ENCODE measurements at places on chromosomes 4 and X.

DNA sequence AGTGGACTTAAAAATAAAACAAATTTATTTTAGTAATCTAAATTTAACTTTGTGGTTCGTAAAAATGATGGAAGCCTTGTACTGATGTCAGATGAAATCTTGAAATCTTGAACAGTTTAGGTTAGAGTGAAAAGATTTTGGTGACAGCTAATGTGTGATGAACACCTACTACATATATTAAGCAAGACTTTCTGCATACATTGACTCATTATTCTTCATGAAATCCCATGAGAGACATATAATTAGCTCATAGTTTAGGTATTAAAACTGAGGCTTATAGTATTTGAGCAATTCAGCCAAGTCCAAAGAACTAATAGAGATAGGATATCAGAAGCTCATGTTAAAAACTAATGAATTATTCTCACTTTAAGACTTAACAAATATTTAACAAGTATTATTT is 66.9 kb upstream of the PCDH7 start:
- DNase-seq: no peak
- no peaks in the 10 kb centered on the region for H3K36me3 ChIP-seq
- no peak overlapping the region for H3K4me3 ChIP-seq
- no peaks in the 10 kb centered on the region for H3K27me3 ChIP-seq
- no peaks in the 10 kb centered on the region for H3K4me1 ChIP-seq

DNA sequence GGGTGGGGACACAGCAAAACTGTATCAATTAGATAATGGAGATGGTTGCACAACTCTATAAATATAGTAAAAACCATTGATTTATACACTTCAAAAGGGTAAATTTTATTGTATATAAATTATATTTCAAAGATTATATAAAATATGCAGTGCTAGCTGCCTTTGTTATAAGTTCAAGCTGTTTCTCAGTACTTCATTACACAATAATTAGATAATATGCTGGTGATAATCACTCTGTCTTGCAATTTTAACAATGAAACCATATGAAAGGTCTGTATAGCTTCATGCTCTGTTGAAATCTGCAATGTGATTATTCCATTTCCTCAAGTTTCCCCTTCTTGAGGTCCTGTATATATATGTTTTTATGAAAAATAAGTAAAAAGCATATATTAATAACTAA is 73.4 kb upstream of the PLS3 start:
- DNase-seq: no peak
- no peak overlapping the region for H3K4me3 ChIP-seq
- no peak overlapping the region for H3K27ac ChIP-seq
- no peaks in the 10 kb centered on the region for H3K27me3 ChIP-seq
- no peaks in the 10 kb centered on the region for H3K36me3 ChIP-seq
- no peaks in the 10 kb centered on the region for H3K4me1 ChIP-seq

DNA sequence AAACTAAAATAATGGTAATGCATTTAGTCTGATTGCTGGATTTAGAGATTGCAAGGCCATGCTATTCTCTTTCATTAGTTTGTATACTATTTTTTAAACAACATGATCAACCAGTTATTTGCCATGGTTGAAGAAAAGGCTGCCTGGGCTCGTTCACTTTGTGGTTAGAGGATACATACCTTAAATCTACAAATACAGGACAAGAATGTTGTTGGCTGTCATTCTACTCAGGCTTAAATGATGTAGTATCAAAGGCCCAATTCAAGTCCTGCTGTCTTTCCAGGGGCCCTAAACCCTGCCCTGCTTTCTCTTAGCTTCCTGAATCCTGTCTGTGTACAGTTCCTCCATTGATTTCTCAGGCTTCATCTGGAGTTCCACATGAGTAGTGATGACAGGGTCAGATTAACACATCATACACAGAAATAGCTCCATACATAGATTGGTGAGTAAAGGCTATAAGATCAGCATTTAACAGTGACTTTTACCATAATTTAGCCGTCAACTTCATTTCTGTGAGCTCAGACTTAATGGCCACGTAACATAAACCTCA is 114.9 kb upstream of the GPRIN3 start:
- no peaks in the 10 kb centered on the region for H3K4me1 ChIP-seq
- H3K36me3 ChIP-seq: no peaks in the 10 kb centered on the region
- no peak overlapping the region for H3K27ac ChIP-seq
- no peak overlapping the region for H3K4me3 ChIP-seq

DNA sequence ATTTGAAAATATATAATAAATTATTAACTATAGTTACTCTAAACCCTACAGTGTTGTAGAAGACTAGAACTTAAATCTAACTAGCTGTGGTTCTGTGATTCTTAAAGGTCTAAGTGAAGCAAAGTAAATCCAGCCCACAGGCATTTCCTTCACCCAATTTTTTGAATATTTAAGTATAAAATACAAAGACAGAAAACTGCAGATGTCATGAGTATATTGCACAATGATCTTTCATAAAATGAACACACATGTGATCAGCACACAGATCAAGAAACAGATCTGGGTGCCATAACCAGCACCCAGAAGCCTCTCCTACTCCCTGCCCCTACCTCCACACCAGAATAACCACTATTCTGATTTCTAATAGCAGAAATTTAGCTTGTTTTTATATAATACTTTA is 82.9 kb downstream of the CAMK2D start:
- H3K4me1 ChIP-seq: peaks cover 15% of the 10 kb centered on the region
- DNase-seq: no peak
- H3K27ac ChIP-seq: no peak overlapping the region
- no peaks in the 10 kb centered on the region for H3K27me3 ChIP-seq
- no peak overlapping the region for H3K4me3 ChIP-seq

DNA sequence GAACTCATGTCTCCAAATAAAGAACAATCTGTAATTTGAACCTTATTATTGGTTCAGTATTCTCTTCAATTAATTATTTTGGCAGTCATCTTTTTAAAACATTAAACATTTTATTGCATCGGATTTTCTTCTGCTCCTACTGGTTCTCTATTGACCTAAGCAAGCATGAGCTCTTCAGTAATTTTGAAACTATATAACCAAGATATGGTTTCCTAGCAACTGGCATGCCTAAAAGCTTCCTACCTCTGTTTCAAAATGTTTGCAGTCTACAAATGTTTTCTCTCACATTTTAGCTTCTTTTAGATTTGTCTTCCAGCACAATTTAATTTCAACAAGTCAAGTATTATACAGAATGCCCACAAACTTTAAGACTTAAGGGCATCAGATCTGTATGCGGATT is 371.3 kb downstream of the GPM6A start:
- no peaks in the 10 kb centered on the region for H3K4me1 ChIP-seq
- H3K27ac ChIP-seq: no peak overlapping the region
- no peak for DNase-seq
- no peaks in the 10 kb centered on the region for H3K27me3 ChIP-seq
- no peak overlapping the region for H3K4me3 ChIP-seq

DNA sequence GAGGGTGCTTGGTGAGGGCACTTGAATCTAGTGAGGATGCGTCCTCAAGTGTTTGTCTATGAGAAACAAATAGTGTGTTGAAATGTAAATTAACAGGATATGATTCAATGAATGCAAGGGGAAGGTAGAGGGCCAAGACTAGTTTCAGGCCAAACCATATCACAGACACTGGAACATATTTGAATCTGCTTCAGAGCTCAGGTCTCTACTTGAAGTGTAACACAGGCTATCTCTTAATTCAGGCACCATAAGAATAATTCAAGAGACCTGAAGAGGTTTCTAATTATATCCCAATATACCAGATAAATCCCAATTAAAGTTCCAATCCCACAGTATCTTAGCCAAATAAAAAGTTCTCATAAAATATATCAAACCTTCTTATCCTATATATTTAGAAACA is 146.5 kb upstream of the INTU start:
- no peak for DNase-seq
- H3K4me3 ChIP-seq: no peak overlapping the region
- no peaks in the 10 kb centered on the region for H3K4me1 ChIP-seq
- no peak overlapping the region for H3K27ac ChIP-seq
- H3K27me3 ChIP-seq: no peaks in the 10 kb centered on the region
- H3K36me3 ChIP-seq: no peaks in the 10 kb centered on the region
